ENCODE measurements at places on chromosomes 1 and 21.

- H3K27me3 ChIP-seq, result no peaks in the 10 kb centered on the region
- H3K4me3 ChIP-seq, result no peak overlapping the region
- H3K27ac ChIP-seq, result no peak overlapping the region
These were observed 394.3 kb downstream of the NTNG1 start for GRCh38 chr1:107535091-107535490.

DNA sequence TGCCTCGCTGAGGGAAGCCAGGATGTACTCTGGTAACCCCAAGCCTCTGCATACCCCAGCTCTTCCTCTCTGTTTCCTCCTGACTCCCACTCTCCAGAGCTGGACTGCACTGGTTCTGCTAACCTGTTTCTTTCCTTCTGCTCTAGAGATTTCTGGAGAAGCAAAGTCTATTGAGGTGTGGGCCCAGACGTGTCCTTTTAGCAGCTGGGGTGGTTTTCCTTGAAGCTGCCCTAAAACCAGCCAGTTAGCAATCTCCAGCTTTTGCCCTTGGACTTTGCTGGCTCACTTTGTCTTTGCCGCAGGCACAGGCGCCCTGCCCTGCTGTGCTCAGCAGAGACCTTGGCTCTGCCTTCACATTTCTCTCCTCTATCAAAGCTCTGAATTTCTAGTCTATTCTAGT, 171.8 kb upstream of the IVNS1ABP start:
- H3K27me3 ChIP-seq, result peaks cover 2% of the 10 kb centered on the region
- H3K36me3 ChIP-seq, result peaks cover 3% of the 10 kb centered on the region
- no peak overlapping the region for H3K27ac ChIP-seq
- H3K4me1 ChIP-seq, result peaks cover 9% of the 10 kb centered on the region
- no peak overlapping the region for H3K4me3 ChIP-seq

DNA sequence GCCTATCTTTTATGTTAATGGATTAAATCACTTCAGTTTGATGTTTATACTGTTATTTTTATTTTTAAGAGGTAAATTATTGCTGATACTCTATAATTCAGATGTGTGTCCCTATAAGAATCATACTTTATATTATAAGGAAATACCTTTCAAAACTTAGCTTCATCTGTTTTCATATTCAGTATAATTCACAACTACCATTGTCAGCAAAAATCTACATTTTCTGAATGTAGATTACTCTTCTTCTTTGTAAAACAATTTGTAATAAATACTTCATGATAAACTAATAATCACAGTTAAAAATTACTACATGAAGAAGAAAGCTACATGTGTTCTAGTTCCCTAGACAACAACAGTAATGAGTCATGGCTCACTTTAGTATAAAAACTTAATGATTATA, 115.4 kb upstream of the SERTAD4 start:
- H3K27ac ChIP-seq, result no peak overlapping the region
- no peaks in the 10 kb centered on the region for H3K36me3 ChIP-seq
- H3K27me3 ChIP-seq, result no peaks in the 10 kb centered on the region
- no peak for DNase-seq

- H3K4me3 ChIP-seq, result no peak overlapping the region
- no peak for DNase-seq
- peaks cover 44% of the 10 kb centered on the region for H3K4me1 ChIP-seq
- H3K36me3 ChIP-seq, result peaks cover 54% of the 10 kb centered on the region
- no peaks in the 10 kb centered on the region for H3K27me3 ChIP-seq
- H3K27ac ChIP-seq, result peak overlapping the region; percentile 25
These were observed 19.3 kb downstream of the RSBN1 start for GRCh38 chr1:113792986-113793385.

DNA sequence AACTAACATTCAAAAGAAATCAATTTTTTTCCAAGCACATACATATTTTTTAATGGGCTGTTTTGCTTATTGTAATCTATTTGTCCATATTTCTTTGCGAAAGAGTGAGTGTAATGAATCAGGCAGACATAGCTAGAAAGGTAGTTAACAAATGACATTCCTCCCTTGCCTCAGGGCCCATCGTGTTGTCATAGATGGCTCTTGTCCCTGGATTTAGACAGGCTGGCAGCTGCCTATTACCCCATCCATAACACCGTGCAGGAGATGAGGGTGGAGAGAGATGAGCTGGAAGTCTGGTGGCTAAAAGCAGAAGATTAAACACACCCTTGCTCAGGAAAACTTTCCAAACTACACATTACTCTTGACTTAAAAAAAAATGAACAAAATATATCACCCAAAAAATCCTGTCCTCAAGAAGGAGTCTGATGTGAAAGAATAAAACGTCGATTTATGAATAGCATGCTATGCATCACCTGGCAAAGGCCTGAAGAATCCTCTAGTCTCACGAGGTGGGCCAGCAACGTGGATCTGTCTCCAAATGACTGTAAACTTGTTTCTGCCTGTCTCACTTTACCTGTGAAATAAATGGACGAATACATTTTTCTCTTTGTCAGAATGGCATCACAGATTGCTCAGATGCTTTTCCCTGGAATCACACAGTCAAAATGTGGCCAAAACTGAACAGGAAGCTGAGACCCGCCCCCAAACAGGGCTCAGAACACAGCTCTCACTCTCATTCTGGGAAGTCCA, 55.7 kb downstream of the C21orf91 start:
- no peaks in the 10 kb centered on the region for H3K27me3 ChIP-seq
- no peak overlapping the region for H3K27ac ChIP-seq
- DNase-seq, result no peak
- H3K4me1 ChIP-seq, result no peaks in the 10 kb centered on the region
- no peak overlapping the region for H3K4me3 ChIP-seq

DNA sequence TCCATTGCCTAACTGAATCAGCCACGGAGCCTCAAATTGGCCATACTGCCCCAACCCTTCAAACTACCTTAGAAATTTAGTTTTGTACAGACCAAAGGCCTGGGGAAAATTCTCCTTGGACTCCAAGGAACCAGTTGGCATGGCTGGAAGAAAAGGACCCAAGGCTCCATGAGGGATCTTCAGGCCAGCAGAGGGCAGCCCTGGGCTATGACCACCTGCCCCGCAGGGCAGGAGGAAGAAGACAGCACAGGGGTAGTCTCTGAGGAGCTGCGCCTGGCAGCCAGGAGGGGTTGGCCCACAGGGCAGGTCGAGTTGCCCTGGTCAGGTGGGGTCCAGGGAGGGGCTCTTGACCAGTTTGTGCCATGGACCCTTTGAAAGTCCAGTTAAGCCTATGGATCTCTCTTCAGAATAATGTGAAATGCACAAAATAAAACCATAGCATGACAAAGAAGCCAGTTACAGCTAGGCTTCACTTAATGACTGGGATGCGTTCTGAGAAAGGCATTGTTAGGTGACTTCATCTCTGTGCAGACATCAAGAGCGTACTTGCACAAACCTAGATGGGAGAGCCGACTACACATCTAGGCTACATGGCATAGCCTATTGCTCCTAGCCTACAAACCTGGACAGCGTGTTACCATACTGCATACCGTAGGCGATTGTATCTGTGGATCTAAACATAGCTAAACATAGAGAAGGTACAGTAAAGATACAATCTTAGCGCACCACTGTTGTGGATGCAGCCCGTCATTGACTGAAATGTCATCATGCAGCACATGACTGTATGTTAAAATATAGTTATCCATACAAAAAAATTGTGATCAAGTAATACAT, 26.1 kb downstream of the CACNA1S start:
- no peak overlapping the region for H3K4me3 ChIP-seq
- peaks cover 12% of the 10 kb centered on the region for H3K27me3 ChIP-seq
- no peak for DNase-seq
- H3K4me1 ChIP-seq, result no peaks in the 10 kb centered on the region
- H3K36me3 ChIP-seq, result no peaks in the 10 kb centered on the region

GRCh38 chr1:226974544-226975258, 34.6 kb downstream of the COQ8A start:
- DNase-seq, result no peak
- H3K27ac ChIP-seq, result no peak overlapping the region
- H3K4me3 ChIP-seq, result no peak overlapping the region
- H3K4me1 ChIP-seq, result no peaks in the 10 kb centered on the region
- H3K36me3 ChIP-seq, result peaks cover 7% of the 10 kb centered on the region
- H3K27me3 ChIP-seq, result no peaks in the 10 kb centered on the region

- H3K4me1 ChIP-seq, result no peaks in the 10 kb centered on the region
- H3K36me3 ChIP-seq, result no peaks in the 10 kb centered on the region
- no peak overlapping the region for H3K27ac ChIP-seq
- no peak overlapping the region for H3K4me3 ChIP-seq
- DNase-seq, result no peak
These were observed 250.2 kb downstream of the NUF2 start for GRCh38 chr1:163571950-163572349.

DNA sequence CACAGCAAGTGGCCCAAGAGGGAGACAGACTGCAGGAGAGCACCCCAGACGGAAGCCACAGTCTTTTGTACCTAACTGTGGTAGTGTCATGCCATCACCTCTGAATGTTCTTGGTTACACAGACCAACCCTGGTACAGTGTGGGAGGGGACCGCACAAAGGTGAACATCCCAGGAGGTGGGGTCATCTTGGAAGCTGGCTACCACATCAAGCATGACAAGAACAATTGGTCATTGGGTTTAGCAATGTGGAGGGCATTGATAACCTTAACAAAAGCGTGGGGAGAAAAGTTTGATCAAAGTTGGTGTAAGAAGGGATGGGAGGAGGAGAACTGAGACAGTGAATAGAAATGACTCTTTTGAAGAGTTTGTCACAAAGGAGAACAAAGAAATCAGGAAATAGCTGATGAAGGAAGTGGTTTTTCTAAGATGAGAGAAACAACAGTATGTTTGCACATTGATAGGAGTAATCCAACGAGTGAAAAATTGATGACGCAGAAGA, 87.1 kb upstream of the CACNA1E start:
- peaks cover 42% of the 10 kb centered on the region for H3K4me1 ChIP-seq
- no peak overlapping the region for H3K27ac ChIP-seq
- DNase-seq, result peak; percentile 41
- no peak overlapping the region for H3K4me3 ChIP-seq

- peaks cover 7% of the 10 kb centered on the region for H3K27me3 ChIP-seq
- H3K4me3 ChIP-seq, result no peak overlapping the region
- DNase-seq, result no peak
- no peaks in the 10 kb centered on the region for H3K4me1 ChIP-seq
- H3K27ac ChIP-seq, result no peak overlapping the region
- H3K36me3 ChIP-seq, result no peaks in the 10 kb centered on the region
These were observed 16.6 kb upstream of the AJAP1 start for GRCh38 chr1:4637616-4638344.

GRCh38 chr1:205590777-205591513, 40.9 kb downstream of the ELK4 start:
- peaks cover 3% of the 10 kb centered on the region for H3K27me3 ChIP-seq
- peaks cover 22% of the 10 kb centered on the region for H3K4me1 ChIP-seq
- no peak overlapping the region for H3K4me3 ChIP-seq

DNA sequence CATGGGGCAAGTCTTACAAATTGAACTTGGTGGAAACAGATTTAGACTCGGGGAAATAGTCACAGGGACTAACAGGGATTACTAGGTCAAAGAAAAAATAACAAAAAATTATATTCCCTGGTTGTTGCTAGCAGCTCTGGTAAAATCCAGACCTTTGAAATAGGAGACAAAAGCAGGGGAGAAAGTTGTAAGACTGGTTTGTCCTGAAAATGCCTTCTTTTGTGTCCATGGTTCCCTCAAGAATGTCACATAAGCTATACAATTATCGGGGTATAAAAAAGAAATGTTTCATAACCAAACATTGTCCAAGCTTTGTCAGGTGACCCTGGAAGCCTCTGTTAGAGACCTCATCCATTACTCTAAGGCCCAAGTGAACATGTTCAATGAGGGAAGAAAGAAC, 33.1 kb downstream of the KIAA0319L start:
- no peak for DNase-seq
- H3K4me3 ChIP-seq, result no peak overlapping the region
- H3K36me3 ChIP-seq, result peaks cover 40% of the 10 kb centered on the region
- H3K27ac ChIP-seq, result no peak overlapping the region
- peaks cover 15% of the 10 kb centered on the region for H3K4me1 ChIP-seq
